Skin of body (tissue), 3 donors: ENCODE measurements at places on chromosomes 16 and 17. TPM values are rescaled to one million over a fixed set of nuclear protein-coding genes. Genes with fewer than 3 reads are reported as not detected.

P2RX5 gene
- 1.5 TPM for total RNA-seq

PSME3 gene
- total RNA-seq: 33.9 TPM

PKMYT1 gene
- 3.6 TPM for total RNA-seq

KRT31 gene
- total RNA-seq: 52.1 TPM

WNT9B gene
- total RNA-seq: not detected

LAT gene
- 1.6 TPM for total RNA-seq

ZNF597 gene
- 2.6 TPM for total RNA-seq

CLDN9 gene
- 0.39 TPM for total RNA-seq

ALOX12B gene
- total RNA-seq: 10.9 TPM

RNF157 gene
- 5.2 TPM for total RNA-seq

MPP3 gene
- 7.7 TPM for total RNA-seq

SCARF1 gene
- total RNA-seq: 6.7 TPM

CEP295NL gene
- 10.2 TPM for total RNA-seq

PARD6A gene
- 0.69 TPM for total RNA-seq

GINS2 gene
- 5.3 TPM for total RNA-seq

IQCK gene
- 11.4 TPM for total RNA-seq

CDRT15 gene
- not detected for total RNA-seq

PDILT gene
- not detected for total RNA-seq

TPPP3 gene
- 22.6 TPM for total RNA-seq

OR3A3 gene
- total RNA-seq: not detected

USP36 gene
- 43.3 TPM for total RNA-seq

CES4A gene
- 7.9 TPM for total RNA-seq

CNTNAP4 gene
- total RNA-seq: 5.4 TPM

KRT25 gene
- 608 TPM for total RNA-seq

ADCY9 gene
- total RNA-seq: 11.1 TPM

SLC47A1 gene
- total RNA-seq: 0.59 TPM

NOL3 gene
- 14.3 TPM for total RNA-seq

SP6 gene
- 10.2 TPM for total RNA-seq

CDRT15L2 gene
- total RNA-seq: not detected

ARHGAP44 gene
- total RNA-seq: 5.7 TPM

CPHXL2 gene
- total RNA-seq: not detected

ENKD1 gene
- total RNA-seq: 9.1 TPM

KRT13 gene
- total RNA-seq: 2.9 TPM

PLA2G10 gene
- total RNA-seq: not detected

KRT20 gene
- total RNA-seq: 0.39 TPM

CCDC154 gene
- total RNA-seq: 0.49 TPM

PRKCA gene
- total RNA-seq: 3.9 TPM

TMEM88 gene
- 3.6 TPM for total RNA-seq

ASB16 gene
- total RNA-seq: 0.89 TPM

NPIPA5 gene
- total RNA-seq: not detected
